Foreskin keratinocyte (primary cell): ENCODE measurements at places on chromosomes 7 and 10. TPM values are rescaled to one million over a fixed set of nuclear protein-coding genes. Genes with fewer than 3 reads are reported as not detected.

Gene PDZD7
- total RNA-seq: 0.85 TPM in 2 replicates

Gene STEAP1
- total RNA-seq: 18.6 and 23.4 TPM in 2 replicates

Gene CNNM1
- 0.31 and 0.42 TPM in 2 replicates for total RNA-seq

Gene VSTM4
- total RNA-seq: not detected in 2 replicates

Gene ORAI2
- total RNA-seq: 5.6 and 7.5 TPM in 2 replicates
